Testis (tissue), 5 donors: ENCODE measurements at places on chromosomes 5 and 9. TPM values are rescaled to one million over a fixed set of nuclear protein-coding genes. Genes with fewer than 3 reads are reported as not detected.

GRCh38 chr5:150645070-150645700 lies 4.7 kb downstream of the SYNPO start:
- H3K27me3 ChIP-seq: no peaks in the 10 kb centered on the region
- H3K4me3 ChIP-seq: no peak overlapping the region
- peaks cover 85% of the 10 kb centered on the region for H3K4me1 ChIP-seq
- peak; percentile 90 for DNase-seq

DNA sequence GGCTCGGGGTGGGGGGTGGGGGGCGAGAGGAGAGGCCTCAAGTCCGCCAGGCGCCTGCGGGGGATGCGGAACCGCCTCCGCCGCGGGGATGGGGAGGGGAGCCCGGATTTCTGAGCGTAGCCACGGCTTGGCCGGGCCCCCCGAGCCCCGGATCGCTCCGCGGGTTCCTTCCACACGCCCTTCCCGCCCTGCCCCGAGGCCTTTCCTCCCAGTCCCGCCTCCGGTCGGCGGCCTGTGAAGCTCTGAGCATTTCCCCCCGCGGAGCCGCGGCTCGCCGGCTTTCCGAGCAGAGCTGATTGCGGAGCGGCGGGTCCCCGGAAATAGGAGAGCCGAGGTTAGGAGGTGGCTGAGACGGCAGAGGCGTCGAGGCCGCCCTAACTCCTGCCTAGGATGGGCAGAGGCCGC lies 6.1 kb downstream of the IRX4 start:
- no peaks in the 10 kb centered on the region for H3K4me1 ChIP-seq
- DNase-seq: no peak
- no peaks in the 10 kb centered on the region for H3K27me3 ChIP-seq
- H3K36me3 ChIP-seq: no peaks in the 10 kb centered on the region
- H3K27ac ChIP-seq: no peak overlapping the region
- H3K4me3 ChIP-seq: peak overlapping the region; percentile 17

- no peak for DNase-seq
- no peaks in the 10 kb centered on the region for H3K36me3 ChIP-seq
- no peaks in the 10 kb centered on the region for H3K4me1 ChIP-seq
- H3K4me3 ChIP-seq: no peak overlapping the region
- no peaks in the 10 kb centered on the region for H3K27me3 ChIP-seq
- H3K27ac ChIP-seq: no peak overlapping the region
Measured at GRCh38 chr9:93254806-93255493, 71.0 kb downstream of the WNK2 start.

- H3K27me3 ChIP-seq: no peaks in the 10 kb centered on the region
- peak overlapping the region; percentile 77 for H3K4me3 ChIP-seq
- H3K27ac ChIP-seq: peak overlapping the region; percentile 83
- peak; percentile 80 for DNase-seq
Measured at GRCh38 chr9:35690614-35691333, 1.0 kb upstream of the TPM2 start.

GRCh38 chr5:33753704-33754103 lies 138.1 kb downstream of the ADAMTS12 start:
- no peaks in the 10 kb centered on the region for H3K4me1 ChIP-seq
- H3K4me3 ChIP-seq: no peak overlapping the region
- H3K36me3 ChIP-seq: no peaks in the 10 kb centered on the region
- DNase-seq: no peak
- no peak overlapping the region for H3K27ac ChIP-seq
- no peaks in the 10 kb centered on the region for H3K27me3 ChIP-seq

GRCh38 chr9:17832812-17833211 lies 253.9 kb downstream of the SH3GL2 start:
- peaks cover 5% of the 10 kb centered on the region for H3K4me1 ChIP-seq
- no peak overlapping the region for H3K27ac ChIP-seq
- no peaks in the 10 kb centered on the region for H3K36me3 ChIP-seq
- no peaks in the 10 kb centered on the region for H3K27me3 ChIP-seq
- no peak overlapping the region for H3K4me3 ChIP-seq

The LCN15 gene
- 0.41 TPM for polyA plus RNA-seq

The NSUN2 gene
- 51.6 TPM for polyA plus RNA-seq

The GFI1B gene
- polyA plus RNA-seq: 12.6 TPM

The RPP25L gene
- polyA plus RNA-seq: 25.1 TPM
